Activated gamma-delta T cell treated with Interleukin-2 at 50 U/mL for 16 hours (primary cell): ENCODE measurements at places on chromosomes 5 and 9.

- DNase-seq, result no peak
Measured at GRCh38 chr5:133713209-133713608, 100.9 kb upstream of the FSTL4 start.

DNA sequence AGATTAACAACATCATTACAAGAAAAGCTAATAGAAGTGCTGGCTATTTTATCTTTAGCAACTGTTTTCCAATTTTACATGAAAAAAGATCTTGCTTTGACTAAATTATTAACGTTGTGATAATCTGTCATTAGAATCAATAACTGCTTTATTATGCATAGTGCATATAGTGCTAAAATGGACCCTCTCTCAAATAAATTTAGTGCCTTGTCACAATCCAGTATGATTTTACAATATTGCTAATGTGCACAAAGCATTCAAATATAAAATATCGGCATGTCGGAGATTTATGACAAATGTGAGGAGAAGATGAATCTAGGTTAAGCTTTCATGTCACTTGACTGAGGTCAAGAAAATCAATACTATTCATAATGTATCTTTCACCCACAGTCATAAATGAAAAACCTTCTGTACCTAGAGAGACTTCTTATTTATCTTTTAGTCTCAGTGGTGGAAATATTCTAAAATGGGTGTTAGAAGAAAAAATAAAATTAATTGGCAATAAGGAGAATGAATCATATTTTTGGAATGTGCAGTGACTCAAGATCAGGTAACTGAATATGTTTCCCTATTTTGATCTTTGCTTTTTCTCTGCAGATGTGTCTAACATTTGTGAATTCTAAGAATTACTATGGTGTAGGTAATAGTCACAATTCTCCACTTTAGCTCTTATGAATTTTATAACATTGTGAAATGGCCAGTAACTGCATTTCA, 672.9 kb upstream of the GRAMD2B start:
- DNase-seq, result no peak

DNA sequence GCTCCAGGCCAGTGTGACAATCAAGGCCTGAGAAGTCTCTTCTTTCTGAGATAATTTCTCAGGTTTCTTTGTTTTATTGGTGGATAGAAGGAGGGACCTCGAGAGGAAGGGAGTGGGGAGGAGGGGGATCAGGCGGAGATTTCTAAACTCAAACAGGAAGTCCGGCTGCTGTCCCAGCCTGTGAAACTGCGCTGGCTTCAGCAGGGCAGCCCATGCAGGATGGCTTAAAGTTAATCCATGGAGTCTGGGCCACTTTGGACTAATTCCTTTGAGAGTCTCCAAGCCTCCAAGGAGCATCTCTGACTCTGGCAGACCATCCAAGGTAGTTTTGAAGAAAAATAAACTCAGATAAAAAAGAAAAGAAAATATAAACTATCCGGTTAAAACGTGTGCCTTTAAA, 378.5 kb downstream of the MLLT3 start:
- no peak for DNase-seq

- no peak for DNase-seq
Measured at GRCh38 chr9:136854113-136854841, 2.1 kb downstream of the MAMDC4 start.

DNA sequence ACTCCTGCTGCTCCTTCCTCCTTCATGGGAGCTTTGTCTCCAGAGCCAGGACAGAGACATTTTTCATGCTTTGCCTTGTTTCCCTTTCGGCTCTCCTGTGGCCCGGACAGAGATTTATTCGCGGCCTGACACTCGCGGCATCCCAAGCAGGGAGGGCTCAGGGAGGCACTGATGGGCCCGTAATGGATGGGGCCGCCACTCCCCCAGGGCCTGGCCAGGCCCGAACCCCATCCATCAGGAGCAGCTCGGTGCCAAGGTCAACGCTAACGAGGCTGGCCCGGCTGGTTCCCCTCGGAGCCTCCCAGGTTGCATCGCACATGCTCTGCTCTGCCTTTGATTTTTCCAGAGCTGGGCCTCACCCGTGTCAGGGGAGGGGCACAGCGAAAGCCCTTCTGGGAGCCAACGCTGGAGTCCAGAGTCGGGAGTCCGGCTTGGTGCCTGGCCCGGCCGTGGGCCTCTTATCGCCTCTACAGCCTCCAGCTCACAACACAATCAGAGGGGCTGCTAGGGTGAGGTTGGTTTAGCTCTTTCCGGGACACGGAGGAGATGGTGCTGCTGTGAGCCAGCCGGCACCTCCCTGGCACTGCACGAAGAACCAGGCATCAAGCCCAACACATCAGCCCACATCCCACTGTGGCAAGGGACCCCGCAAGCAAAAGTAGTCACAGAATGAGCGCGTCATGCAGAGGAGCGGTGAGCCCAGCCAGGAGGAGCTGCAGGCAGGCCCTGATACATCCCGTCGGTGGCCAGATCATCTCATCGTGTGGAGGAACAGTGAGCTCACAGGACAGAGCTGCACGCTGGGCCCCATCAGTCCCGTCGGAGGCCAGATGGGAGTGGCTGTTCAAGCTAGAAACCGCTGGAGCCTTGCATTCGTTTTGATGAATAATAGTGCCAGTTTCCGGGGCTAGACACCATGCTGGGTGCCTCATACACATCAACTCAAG, 72.2 kb upstream of the BARHL1 start:
- DNase-seq, result no peak

DNA sequence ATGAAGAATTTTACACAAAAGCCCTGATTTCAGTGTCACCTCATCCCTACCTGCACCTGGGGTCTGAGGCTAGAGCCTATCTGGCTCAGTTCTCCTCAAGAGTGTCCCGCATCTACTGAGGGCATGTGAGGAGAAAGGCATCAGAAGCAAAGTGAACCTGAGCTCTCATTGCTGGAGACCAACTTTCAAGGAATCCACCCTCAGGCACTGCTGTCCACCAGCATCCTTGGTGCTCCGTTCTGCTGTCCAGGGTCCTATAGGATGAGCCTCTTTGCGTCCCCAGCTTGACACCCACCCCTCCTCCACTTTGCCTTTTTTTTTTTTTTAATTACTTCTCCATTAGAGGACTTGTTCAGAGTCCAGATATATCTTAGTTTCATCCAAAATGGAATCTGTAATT, 49.5 kb downstream of the CAMSAP1 start:
- DNase-seq, result no peak

- no peak for DNase-seq
Measured at GRCh38 chr9:33430942-33431341, 16.5 kb downstream of the AQP3 start.

GRCh38 chr5:151448038-151448985, 909 bp downstream of the SLC36A1 start:
- DNase-seq, result no peak

GRCh38 chr9:104817437-104817836, 53.5 kb downstream of the NIPSNAP3B start:
- no peak for DNase-seq

DNA sequence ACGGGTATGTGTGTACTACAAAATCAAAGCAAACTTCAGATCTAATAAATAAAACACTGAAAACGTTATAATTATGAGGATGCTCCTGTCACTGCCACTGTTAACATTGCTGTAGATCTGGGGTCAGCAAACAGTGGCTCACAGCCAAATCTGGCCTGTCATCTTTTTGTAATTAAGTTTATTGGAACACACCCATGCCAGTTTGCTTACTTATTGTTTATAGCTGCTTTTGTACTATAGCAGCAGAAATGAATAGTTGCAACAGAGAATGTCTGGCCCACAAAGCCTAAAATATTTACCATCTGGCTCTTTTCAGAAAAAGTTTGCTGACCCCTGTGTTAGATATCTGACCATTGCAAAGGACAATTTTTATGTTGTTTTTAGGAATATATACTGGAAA, 32.1 kb downstream of the PRRC1 start:
- DNase-seq, result no peak

DNA sequence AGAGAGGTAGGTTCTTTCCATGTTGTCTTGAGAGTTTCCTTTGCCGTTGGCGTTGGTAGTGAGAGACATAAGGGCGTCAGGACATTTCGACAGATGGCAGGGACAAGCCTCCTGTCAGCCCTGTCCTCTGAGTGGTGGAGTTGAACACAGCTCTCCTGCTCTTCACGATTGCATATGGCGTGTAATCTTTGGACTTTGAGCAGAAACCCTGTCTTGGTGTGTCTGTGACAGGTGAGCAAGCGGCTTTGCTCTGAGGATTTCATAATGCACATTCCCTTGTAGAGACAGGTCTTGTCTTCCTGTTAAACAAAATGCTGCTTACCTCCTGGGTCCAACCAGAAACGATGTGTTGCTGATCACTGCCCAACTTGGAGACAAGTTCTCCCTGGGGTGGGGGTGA, 146.5 kb downstream of the NXNL2 start:
- no peak for DNase-seq

DNA sequence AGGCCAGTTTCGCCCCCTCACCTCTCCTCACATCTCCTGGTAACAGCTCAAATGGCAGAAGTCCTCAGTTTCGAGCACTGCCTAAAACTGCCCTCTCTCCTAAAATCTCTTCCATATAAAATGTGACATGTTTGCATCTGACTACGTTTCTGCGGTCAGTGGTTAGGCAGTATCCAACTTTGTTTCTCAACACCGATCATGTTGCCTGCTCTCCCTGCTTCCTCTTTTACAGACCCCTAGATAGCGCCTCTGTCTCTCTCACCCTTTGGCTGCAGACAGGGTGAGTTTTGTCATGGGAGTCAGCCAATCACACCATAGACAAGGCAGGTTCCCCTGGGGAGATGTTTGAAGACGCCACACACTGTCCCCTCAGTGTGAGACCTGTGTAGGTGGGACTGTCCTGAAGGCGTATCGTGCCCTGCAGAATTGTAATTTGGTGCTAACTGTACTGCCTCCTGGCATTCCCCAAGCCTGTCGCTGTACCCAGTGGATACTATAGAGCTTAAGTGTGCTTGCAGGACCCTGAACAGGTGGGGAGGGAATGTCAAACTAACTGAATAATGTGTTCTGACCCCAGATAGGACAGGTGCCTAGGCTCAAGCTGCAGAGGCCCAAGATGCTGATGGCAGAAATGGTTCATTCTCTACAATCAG, 1.1 kb downstream of the HEXB start:
- DNase-seq, result no peak

- DNase-seq, result no peak
Measured at GRCh38 chr5:11289733-11290132, 528.7 kb upstream of the DAP start.

- DNase-seq, result no peak
Measured at GRCh38 chr9:79256691-79257213, 315.0 kb upstream of the TLE4 start.

GRCh38 chr9:113519426-113520108, 56.0 kb downstream of the RGS3 start:
- DNase-seq, result no peak

GRCh38 chr5:38059876-38060275, 198.5 kb upstream of the EGFLAM start:
- DNase-seq, result no peak

DNA sequence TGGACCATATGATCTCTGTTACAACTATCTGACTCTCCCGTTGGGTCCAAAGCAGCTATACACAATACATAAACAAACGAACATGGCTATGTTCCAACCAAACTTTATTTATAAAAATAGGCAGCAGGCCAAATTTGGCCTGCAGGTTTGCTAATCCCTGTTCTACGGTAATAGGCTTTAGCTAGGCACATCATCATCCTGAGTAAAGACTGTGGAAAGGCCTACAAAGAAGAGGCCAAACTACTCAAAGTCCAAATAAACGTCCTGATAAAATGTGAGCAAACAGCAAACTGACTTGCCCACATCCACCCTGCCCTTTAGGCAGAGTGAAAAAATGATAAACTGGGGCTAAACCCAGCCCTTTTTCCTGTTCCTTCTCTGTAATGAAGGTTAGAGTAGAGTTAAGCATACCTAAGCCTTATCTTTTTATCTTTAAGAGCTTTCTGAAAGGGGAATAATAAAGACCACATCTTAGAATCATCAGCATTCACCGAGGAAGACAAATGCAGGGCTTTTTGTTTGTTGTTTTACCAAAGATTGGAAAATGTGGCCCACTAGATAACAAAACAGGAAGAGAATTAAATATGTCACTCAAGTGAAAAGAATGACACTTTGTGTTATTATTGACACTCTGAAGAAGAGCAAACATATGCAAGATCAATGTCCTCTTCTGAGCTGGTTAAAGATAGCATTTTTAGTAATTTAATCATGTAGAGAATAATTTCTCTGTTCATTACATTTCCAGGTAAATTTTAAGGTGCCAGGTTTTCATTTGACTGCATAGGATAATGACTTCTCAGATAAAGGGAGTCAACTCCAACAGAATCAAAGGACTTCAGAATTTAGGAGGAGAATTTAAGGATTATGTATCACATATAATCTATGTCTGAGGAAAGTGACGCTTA, 160.0 kb upstream of the GNA14 start:
- DNase-seq, result no peak

DNA sequence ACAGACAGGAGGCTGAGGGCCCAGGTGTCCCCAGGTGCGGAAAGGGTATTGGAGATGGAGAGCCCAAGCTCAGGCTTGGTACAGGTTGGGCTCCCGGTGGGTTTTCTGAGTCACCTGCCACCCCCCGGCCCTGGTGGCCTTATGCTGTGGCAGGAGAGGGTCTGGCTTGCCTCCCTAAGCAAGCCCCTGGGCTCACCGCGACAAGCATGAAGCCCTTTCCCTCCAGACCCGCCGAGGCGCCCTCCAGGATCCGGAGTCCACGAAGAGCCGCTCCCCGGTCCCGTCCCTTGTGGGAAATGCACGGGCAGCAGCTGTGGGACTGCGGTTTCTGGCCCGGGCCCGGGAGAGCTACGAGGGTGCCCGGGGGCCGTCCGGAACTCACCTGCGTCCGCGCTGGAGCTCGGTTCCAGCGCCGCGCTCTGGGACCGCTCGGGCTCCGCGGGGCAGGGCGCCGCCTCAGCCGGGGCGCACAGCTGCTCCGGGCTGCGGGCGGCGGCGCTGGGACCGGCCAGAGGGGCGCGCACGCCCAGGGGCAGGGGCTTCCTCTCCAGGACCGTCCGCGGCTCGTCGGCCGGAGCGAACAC, 757 bp downstream of the SAPCD2 start:
- no peak for DNase-seq

DNA sequence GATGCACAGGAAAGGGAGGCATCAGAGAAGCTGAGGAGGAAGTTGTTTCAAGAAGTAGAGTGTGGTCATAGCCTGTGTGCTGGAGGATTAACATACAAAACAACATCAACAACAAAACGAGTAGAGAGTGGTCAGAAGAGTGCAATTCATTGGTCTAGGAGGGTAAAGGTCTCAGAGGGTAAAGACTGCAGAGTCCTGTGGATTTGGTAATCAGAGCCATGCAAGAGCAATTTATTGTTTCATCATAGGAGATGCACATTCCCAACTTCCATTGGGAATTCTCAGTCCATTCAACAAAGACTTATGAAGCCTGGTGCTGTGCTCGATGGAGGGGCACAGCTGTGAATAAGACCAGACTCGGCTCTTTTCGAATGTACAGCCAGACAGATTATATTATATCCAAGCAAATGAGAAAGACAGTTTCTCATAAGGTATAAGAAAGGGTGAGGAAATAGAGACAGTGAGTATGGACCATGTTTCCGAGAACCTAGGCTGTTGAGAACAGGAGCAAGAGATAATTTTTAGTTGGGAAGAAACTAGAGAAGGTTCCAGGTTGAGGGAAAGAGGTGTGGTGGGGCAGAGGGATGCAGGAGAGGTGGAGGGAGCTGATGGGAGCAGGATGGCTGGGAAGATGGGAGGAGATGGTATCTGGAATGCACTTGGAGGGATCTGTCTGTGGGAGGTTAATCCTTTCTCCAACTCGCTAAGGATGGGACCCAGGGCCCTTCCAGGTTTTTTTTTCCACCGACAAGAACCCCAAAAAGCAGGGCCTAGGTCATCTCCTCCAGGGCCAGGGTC, 7.9 kb upstream of the MYORG start:
- DNase-seq, result no peak
